ENCODE measurements at places on chromosomes 2 and 18.

- DNase-seq, result no peak
These were observed 11.5 kb downstream of the GCC2 start for GRCh38 chr2:108460345-108461037.

- no peak for DNase-seq
These were observed 332.3 kb downstream of the ETAA1 start for GRCh38 chr2:67729474-67729873.

- DNase-seq, result no peak
These were observed 327.0 kb upstream of the HS6ST1 start for GRCh38 chr2:128645631-128646030.

- no peak for DNase-seq
These were observed 48.0 kb downstream of the GBX2 start for GRCh38 chr2:236120141-236120601.

DNA sequence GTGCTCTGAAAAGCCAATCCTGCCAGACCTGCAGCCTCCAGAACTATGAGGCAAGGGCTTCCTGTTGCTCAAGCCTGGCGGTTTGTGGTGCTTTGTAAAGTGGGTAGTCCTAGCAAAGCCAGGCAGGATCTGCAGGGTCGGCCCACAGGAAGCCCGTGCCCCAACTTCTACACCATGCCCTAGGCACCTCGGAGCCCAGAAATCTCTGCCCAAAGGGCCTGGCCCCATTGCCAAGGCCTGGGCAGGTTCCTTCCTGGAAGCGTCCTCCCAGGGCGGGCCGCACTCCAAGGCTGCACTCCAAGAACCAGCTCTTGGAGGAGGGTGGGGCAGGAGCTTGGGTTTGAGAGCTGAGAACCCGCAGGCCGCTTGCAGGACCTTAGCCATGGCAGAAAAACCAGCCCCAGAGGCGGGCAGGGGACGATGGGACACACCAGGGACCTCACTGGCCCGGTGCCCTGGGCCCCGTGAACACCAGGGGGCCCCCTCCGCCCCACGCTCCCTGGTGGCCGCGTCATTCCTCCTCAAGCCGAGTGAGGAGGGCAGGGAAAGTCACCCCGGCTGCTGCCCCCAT, 37.2 kb upstream of the ID2 start:
- DNase-seq, result no peak

DNA sequence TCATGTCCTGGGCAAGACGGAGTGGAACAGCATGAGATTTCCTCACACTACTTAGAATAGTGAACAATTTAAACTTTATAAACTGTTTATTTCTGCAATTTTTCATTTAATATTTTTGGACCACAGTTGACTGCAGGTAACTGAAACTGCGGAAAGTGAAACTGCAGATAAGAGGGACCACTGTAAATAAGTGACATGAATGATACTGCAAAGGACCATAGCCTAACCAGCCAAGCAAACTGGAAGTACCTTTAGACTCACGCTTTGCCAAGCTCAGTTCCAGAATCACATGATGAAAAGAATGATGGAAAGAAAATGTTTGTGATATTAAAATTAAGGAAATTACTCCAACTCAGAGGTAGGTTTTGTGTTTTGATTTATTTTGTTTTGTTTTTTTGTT, 94.6 kb upstream of the ITGA4 start:
- no peak for DNase-seq

DNA sequence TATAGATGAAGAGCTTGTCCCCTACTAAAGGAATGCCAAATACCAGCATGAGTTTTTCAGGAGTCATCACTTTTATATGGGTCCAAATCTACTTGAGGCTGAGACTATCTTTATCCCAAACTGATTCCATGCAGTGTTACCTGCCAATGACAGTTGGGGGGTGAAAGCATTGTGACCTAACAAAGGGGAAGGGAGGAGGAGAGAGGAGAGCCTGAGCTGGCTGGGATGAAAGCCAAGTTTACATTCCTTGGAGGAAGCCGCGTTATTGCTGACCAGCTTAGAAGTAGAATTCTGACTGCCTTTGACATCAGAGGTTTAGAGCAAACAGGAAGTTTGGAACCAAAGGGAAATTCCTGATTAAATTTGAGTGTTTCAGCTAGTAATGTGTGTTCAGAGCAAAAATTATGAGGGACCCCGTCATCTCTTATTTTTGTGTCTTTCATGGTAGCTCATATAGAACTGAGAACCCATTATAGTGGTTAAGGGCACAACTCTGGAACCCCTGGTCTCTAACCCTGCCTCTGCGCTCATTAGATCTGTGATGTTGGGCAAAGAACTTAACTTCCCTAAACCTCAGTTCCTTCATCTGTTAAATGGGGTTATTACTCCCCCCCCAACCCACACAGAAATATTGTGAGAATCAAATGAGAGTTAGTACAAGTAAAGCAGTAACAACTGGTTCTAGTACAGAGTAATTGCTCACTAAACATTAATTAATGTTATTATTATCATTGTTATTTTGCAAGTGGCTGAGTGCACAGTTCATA, 199.3 kb upstream of the EPAS1 start:
- no peak for DNase-seq

- DNase-seq, result peak; percentile 14
These were observed 2.2 kb downstream of the MYT1L start for GRCh38 chr2:2328848-2329247.
